Stimulated activated CD4-positive, alpha-beta T cell treated with anti-CD3 and anti-CD28 coated beads, Interleukin-4, amount 100 ng/mL, for 1 hour (primary cell): ENCODE measurements at places on chromosomes 13 and 19.

DNA sequence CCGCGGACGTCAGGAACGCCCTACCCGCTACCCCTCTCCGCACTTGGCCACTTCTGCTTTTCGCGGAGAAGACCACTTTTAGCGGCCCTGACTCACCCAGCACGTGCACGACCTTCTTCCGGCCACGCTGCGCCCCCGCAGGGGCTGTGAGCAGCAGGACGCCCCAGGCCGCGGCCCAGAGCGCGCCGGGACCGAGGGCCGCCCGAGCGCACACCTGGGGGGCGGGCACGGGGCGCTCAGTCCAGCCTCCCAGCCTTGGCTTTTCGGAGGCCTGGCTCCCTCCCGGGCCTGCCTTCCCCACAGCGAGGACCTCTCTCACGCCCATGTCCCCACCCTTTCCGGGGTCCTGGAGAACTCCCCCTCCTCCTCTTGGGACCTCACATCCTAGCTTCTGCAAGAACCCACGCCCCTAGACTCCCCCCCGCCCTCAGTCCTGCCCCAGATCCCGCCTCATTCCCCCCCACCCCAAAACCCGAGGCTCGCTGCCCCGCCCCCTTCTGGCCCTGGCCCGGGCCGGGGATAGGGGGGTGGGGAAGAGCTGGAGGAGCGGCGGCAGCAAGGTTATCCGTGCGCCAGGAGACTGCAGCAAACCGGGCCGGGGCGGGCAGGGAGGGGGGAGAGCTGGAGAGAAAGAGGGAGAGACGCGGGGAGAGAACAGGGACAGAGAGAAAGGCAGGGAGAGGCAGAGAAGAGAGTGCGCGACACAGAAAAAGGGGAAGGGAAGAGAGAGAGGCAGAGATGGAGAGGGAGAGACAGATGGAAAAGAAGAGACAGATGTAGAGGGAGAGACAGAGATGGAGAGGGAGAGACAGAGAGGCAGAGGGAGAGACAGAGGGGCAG lies 11.5 kb downstream of the TM6SF2 start:
- no peak for DNase-seq

- DNase-seq = no peak
These were observed 1021.5 kb downstream of the PCDH9 start for GRCh38 chr13:66208589-66208988.

DNA sequence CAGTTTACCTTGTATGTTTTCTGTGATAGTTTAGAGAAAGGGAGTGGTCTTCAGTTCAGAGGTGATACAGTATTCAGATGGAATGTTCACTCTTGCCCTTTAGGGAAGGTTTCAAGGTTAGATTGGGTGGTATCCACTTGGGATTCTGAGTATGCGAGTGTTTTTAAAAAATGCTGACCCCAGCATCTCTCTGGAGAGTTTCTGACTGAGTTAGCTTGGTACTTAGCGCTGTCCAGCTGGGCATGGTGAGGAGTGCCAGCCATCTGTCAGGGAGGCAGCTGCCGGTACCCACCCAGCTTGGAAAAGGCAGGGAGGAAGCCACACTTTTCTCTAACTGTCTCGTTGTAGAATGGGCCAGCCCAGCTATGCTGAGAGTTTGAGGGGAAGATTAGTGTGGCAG lies 63.3 kb downstream of the ARHGEF7 start:
- no peak for DNase-seq

DNA sequence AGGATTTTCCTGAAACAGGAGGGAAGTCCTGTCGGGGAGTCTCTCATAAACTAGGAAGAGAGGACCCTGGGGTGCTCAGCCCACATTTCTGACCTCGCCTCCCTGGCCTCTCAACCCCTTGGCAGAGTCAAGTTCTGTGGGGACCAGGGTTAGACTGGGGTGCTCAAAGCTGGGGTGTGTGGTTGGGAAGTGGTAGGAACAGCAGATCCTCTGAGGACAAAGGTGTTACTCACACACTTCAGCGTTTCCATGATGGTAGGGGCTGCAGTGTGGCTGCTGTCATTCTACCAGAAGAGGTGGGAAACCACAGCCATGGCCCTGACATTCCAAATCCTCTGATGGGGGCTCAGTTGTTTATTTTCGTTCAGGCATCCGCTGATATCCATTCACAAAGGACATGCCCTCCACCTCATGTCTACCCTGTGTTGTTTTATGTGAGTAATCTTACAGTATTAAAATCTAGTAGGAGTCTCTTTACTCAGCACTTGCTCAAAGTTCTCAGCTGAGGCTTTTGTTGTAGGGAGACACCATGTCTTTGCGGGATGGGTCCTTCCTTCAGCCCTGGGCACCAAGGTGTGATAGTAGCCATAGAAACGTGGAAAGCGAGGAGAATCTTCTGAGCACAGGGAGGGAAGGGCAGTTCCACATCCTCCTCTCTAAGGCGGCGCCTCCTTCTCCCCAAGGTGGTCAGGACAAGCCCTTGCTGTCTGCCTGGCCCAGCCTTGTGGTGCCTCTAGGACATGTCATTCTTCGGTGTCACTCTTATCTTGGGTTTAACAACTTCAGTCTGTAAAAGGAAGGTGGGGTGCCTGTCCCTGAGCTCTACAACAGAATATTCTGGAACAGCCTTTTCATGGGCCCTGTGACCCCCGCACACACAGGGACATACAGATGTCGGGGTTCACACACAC lies 1.5 kb downstream of the KIR2DL3 start:
- no peak for DNase-seq

DNA sequence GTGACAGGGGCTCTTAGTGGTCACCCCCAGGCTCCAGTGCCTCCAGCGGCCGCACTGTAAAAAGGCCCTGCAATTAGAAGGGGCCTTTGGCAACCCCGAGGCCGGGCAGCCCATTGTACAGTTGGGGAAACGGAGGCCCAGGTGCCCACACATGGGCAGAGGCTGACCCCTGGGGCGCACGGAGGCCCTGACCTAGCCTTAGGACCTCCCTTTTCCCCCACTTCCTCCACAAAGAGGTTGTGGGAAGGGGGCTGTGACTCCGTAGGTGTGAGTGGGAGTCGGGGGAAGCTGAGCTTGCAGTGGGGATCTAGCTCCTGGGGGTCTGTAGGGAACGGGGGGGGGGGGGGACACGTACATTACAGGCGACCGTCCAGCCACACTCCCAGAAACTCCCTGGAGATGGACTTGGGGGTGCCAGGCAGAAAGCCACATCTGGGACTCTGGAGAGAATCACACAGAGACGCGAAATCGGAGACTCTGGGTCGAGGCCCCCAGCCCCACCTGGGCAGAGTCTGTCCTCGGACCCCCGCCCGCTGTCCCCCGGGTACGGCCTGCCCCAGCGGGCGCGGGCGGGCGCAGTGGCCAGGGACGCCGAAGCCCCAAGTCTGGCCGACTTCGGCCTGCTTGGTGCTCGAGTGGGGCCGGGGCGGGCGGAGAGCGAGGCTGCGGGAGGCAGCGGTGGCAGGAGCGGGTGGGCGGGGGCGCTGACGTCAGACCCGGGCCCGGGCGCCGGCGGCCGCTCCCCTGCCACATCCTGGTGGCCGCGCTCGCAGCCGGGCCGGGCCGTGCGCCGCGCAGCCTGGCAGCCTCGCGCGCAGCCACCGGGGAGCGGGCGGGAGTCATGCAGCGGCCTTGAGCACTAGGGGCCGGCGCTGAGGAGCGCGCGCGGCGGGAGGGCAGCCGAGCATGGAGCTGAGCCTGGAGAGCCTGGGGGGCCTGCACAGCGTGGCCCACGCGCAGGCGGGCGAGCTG lies at the start of gene ONECUT3:
Gene ONECUT3 (plus strand): TSS at position 750 of the 972 bp plus-strand sequence. CDS start 157 bp downstream, at position 907.
- DNase-seq = no peak

DNA sequence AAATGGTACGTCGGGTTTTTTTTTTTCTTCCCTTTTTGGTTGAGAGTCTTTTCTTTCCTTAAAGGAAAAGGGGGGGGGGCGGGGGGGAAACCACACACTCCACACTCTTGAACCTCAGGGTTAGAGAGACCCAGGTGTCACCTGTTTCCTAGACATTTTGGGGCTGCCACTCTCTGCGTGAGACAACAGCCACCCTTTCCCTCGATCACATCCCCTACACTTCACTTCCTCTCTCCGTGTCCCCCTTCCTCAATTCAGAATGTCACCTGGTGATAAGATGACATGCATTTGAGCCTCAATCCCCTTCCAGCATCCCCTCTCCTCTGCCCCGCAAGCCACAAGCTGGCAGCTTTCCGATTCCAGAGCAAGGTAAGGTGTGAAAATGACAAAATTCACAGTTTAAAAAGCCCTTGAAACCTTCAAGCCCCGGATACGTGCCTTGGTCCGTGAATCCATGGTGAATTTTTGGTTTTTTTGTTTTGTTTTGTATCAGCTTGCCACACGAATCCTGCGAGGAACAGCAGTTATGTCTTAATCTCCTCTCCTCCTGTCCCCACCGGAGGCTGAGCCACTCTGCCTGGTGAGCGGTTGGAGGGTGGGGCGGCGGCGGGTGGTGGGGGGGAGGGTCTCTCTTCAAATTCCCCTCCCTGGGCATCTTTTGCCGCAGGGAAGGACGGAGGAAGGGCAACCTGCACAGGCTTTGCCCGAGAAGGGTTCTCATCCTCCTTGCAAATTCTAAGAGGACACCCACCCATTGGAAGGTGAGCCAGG lies 4.2 kb downstream of the PTPRS start:
- DNase-seq = no peak

- DNase-seq = no peak
These were observed 8.4 kb upstream of the UPF3A start for GRCh38 chr13:114272977-114273376.

DNA sequence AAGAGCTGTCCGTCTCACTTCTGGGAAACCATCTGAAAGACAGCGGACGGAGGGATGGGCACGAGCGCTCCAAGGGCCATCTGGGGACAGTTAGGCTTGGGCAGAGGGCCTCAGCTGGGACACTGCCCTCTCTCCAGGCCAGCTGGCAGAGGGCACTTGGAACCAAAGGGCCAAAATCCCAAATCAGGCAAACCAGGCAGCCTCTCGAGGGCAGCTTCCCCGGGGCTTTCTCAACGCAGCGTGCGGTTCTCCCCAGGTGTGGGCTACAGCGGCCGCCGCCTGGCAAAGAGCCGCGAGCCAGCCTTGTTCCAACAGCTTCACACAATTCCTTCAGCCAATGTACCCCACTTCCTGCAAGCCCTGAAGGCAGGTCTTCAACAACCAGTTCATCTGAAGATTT lies 5.0 kb downstream of the MLLT1 start:
- no peak for DNase-seq

DNA sequence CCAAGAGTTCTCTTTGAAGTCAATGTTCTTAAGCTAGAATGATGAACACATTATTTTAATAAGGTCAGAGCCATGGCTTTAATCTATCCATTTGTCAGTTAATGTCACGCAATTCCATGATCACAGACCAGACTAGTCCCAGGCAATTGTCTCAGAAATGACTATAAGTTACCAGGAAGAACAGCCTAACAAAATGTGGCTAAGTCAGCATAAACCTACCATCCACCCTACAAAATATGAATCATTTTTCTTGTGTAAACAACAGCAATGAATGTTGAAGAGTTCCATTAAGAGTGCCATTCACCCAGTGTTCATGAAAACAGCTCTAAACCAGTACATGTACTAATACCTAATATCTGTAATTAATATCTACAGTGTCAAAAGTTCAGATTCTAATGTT lies 127.5 kb downstream of the KCTD12 start:
- no peak for DNase-seq

GRCh38 chr19:53576941-53577653 lies 39.2 kb downstream of the ZNF331 start:
- DNase-seq = no peak

- no peak for DNase-seq
These were observed 4.1 kb downstream of the PRAM1 start for GRCh38 chr19:8498295-8498694.

GRCh38 chr19:30512176-30513081 lies 140.2 kb downstream of the ZNF536 start:
- DNase-seq = no peak

- no peak for DNase-seq
These were observed 849 bp downstream of the GAS6 start for GRCh38 chr13:113862931-113863523.

DNA sequence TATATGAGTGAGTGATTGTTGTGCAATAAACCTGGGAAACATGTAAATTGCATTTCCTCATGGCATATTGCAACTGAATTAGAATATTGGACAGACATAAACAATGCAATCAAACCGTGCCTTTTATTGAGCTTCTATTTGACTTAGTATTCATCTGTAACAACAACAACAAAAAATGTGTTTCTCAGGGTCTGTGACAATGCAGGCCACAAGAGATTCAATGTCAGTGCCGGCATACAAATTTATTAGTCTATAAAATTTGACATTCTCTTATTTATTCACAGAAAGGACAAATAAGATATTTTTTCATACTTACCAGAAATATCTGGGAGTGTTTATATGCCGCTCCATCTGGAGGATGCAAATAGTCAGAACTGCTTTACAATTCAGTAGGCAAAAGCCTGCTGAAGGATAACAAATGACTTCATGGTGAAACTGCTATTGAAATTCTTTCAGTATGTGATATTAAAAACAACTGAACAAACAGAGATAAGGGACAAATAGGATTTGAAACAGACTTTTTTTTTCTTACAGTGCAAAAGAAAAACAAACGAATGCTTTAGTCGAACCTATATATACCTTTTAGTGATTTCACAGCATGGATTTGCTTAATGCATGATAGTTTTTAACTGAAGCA lies 77.2 kb downstream of the DACH1 start:
- DNase-seq = no peak

DNA sequence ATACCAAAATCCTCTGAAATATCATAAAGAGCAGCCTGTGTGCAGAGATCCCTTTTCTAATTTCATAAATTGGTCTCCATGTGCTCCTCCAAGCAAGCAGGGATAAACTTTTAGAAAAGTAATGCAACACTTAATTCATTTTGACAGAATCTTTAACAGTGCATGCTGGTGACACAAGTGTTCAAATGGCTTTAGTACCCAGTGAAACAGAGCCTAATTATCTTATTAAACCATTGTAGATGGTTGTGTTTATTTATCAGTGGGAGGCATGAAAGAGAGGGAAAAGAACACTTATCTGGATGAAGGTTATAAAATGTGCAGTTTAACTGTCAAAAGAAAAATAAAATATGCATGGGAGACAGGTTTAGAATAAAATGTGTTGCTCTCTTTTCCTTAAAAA lies 945.0 kb upstream of the PCDH20 start:
- DNase-seq = no peak

DNA sequence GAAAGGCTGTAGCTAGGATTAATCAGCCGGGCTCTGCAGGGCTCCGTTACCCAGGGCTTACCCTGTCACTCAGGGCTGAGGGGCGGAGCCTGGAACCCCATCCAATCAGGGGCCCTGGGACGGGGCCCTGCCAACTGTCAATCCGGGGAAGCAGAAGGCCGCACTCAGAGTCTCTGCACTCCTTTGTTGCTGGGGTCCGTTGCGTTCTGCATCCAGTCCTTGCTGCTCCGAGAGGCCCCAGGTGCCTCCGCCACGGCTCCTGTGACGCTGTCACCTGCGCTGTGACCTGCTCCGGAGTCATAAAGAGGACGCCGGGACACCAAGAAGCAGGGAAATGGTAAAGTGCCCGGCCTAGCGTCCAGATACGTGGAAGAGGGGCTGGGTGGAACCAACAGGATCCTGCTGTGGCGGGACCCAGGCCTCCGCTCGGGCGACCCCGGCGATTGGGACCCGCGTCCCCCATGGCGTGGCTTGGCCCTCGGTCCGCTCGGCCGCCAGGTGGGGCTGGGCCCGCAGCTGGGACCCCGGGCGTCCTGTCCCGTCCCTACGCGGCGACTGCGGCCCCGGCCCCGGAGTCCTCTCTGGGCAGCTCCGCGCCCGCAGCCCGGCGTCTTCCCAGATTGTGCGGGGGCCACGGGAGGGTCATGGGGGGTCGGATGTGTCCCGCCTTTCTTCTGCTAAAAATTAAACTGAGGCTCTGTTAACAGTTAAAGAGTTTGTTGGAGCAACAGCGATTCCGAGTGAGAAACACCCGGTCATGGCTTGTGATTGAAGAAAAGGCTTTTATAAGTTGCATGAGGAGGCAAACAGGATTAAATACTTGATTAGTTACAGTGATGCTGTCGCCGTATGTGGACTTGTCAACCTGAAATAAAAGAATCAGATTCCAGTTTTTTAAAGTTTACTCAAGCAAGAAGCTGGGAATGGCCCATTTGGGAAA lies at the start of gene ZNF491:
Gene ZNF491 (plus strand): TSS at position 133 of the 940 bp plus-strand sequence. CDS start 7,431 bp downstream, outside the sequence.
- DNase-seq = peak; percentile 89
